ENCODE measurements at places on chromosomes 2 and 18.

GRCh38 chr18:46360866-46361265 lies 256.7 kb downstream of the HAUS1 start:
- no peak for DNase-seq

DNA sequence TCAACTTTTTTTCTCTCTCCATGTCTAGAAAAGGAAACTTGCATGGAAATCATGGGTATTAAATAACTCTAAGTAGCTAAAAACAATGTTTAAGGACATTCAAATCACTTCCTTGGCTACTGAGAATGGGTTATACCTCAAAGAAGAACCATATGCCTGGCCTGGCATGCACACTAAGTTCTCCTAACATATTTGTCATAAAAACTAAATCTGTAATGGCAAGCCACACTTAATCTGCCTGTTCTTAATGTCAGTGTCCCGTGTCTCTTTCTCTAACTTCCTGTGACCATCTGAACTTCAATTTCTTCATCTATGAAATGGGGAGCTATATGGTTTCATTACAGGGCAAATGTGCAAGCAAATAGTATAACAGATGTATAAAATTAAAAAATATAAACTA lies 11.1 kb downstream of the PDE1A start:
- no peak for DNase-seq

DNA sequence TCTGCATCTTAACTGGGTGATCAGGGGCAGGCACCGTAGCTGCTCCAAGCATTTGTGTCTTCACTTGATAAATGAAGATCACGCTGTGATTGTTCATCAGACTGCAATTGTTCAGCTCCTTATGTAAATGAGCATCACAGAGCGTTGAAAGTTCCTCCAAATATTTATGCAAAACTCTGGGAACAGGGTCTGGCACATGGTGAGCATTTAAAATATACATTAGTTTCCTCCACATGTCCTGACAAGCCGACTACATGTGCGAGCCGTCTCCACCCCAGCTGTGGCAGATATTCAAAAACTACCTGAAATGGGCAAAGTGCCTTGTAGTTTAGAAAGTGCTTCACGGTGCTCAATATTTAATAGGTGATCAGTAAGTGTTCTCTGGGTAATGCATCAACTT lies 175.1 kb upstream of the ID2 start:
- DNase-seq = no peak

- DNase-seq = no peak
Observed at GRCh38 chr2:207163053-207163755, 2.5 kb downstream of the KLF7 start.

- DNase-seq = no peak
Observed at GRCh38 chr2:224098481-224099230, 59.6 kb upstream of the SERPINE2 start.

- DNase-seq = no peak
Observed at GRCh38 chr2:241692448-241692847, 5.8 kb upstream of the DTYMK start.

GRCh38 chr2:118119158-118119727 lies 31.0 kb downstream of the INSIG2 start:
- no peak for DNase-seq

DNA sequence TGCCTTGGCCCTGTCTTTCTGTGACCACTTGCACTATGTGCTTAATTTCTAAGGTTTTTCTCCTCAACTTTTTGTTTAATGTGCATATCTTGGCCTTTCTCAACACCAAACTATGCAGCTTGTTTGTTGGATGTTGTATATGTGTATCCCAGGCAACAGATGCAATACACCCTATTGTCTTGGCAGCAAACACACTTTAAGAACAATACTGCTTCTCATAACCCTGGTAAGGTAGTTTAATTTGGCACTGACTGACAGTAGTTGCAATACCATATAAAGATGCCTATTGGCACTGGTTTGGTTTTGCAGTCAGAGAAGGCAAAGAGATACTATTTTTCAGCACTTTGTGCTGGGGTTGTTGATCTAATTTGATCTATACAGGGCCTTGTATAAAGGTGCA lies 360.7 kb upstream of the CWC22 start:
- no peak for DNase-seq

DNA sequence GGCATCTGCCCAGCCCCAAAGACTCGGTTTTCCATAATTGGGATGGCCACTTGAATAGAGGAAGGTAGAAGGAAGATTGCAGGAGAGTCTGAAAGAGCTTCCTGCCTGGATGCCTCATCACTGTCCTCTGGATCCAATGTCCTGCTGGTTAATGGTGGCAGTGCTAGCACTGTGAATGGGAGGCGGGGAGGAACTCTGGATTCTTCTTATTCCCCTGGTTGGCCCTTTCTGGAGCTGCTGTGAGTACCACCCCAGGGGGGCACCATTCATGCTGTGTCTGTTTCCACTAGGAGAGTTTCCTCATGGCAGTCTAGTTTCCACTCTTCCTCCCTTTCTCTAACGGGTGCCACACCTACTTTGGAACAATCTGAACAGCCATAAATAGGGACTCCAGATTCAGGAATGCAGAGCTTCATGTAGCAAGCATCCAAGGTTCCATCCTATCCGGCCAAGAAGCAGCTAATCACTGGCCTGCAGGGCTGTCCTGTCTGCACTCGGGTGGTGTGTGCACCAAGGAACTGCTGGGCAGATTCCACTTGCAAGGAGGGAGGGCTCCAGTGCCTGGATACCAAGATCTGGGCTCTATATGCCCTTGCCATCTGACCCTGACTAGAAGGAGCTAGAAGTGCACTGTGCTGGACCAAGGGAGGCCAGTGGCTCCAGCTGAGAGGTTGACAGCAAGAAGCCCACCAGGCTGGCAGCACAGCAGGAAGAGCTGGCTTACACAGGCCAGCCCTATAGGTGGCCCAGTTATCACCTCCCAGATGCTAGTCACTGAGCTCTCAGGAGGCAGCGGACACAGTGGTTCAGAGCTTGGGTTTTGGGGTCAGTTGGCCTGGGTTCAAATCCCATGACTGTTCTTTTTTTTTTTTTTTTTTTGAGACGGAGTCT lies 4.6 kb upstream of the ATOH8 start:
- DNase-seq = no peak

- DNase-seq = no peak
Observed at GRCh38 chr18:23249348-23249747, 114.1 kb downstream of the CABLES1 start.

DNA sequence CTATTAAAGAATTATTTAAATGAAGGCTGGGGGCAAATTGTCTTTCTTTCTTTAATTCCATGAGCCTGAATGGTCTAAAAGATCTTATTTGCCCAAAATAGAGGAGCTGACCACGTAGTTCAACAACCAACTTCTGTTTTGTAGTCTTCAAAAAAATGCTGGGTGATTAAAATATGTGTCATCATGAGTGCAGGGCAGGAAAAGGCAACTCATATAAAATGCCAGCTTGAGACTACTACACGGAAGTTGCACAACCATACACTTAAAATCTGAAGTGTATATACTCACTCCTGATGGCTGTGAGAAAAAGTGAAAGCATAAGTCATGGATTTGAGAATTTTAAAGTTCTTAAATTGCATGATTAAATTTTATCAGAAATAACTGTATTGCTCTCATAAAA lies 210.9 kb downstream of the DYM start:
- DNase-seq = no peak

- no peak for DNase-seq
Observed at GRCh38 chr2:36618381-36618780, 20.4 kb upstream of the FEZ2 start.

GRCh38 chr2:146267093-146267492 lies 1577.7 kb upstream of the ACVR2A start:
- DNase-seq = no peak

- DNase-seq = peak; percentile 34
Observed at GRCh38 chr2:38959938-38960608, 70.4 kb downstream of the ARHGEF33 start.

GRCh38 chr2:85248773-85249509 lies 78.8 kb downstream of the TGOLN2 start:
- DNase-seq = no peak

GRCh38 chr18:64276311-64277090 lies 127.6 kb upstream of the LINC00305 start:
- no peak for DNase-seq

DNA sequence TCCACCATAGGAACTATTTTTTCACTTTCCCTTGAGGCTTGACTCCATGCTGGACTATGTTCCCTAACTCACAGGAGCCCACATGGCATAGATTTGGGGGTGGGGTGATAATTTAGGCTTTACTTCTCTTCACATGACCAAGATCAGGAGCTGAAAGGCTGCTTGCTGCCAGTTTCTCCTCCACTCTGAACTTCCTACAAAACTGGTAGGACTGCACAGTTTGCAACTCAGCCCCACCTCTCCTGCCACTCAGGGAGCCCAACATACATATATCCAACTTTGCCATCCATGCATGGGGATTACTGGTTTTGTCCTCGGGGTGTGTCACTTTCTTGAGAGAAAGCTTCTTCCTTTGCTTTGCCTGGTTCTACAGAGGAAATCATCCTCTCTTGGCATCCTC lies 14.2 kb downstream of the INO80D start:
- no peak for DNase-seq

DNA sequence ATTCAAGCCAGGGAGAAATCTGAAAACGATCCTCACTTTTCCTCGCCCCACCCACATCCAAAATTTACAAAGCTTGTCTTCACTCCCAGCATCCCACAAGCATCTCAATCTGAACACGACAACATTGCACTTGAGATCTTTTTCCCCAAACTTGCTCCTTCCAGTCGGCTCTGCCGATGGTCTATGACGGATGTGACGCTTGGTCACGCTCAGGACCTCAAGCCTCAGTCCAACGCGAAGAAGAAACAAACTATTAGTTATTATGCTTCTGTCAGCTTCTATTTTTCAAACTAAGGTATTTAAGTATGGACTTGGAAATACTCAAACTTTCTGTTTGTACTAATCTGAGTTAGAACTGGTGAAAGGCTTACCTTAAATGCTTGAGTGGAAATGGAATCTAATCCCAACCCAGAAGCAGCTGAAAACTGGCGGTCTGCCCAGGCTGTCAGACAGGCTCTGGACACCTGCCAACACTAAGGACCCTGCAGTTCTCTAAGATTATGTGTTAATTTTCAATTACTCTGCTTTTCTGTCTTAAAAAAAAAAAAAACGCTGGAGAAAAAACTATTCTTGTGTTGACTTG lies 132.1 kb upstream of the DNMT3A start:
- no peak for DNase-seq

- DNase-seq = no peak
Observed at GRCh38 chr2:213147538-213147937, 3.9 kb downstream of the IKZF2 start.

GRCh38 chr2:219634171-219634940 lies 6.9 kb downstream of the SLC4A3 start:
- no peak for DNase-seq

DNA sequence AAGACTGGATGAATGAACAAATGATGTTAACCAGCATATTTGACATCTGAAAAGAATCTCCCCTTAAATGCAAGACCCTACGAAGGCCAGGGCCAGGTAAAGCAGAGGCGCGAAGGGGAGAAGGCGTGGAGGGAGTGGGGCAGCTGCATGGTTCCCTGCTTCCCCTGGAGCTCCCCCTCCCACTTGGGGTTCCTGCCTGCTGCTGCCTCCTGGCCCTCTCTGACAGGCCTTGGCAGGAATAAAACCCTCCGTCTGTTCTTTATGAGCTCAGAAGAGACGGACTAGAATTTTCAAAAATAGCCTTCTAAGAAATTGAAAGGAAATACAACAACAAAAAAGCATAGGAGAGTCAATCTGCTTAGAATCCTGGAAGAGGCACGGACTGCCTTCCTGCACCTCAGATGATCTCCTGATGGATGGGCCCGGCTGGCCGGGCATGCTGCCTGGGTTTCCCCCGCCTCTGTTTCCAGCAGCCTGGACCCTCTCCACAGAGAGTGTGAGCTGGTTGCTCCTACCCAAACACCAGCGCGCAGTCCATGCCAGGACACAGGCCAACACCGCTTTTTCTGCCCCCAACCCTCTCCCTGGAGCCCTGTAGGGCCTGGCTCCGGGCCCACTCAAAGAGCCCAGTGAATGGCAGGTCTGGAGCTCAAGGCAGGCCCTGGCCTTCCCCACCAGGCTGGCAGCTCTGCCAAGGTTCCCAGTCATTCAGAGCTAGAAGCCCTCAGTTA lies 23.9 kb downstream of the CFAP65 start:
- no peak for DNase-seq

DNA sequence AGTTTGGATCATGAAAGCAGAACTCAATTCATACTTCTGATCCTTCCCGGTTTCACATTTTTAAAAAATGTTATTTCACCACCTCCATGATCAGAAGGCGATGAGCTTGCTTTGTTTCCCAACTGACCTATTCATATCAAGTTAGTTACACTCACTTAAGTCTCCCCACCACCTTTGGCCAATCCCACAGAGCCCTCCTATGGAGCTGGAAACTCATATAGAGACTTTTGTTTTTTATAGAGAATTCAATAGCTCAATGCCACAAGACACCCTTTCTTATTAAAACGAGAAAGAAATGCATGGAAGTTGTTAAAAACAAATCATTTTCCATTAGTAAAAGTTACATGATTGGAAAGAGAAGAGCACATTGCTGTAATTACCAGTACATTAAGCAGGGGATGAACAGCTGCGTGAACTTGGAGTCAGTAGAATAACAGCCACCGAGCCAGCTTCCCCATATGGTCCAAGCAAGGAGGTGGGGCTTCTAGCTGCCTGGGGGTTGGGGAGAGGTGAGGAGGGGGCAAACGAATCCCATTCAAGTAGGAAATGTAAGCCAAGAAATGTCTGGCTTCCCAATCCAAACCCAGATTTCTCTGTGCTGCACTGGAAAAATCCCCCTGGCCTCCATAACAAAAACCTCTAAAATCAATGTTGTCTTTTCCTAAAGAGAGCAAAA lies 614.5 kb downstream of the IRS1 start:
- no peak for DNase-seq

- DNase-seq = no peak
Observed at GRCh38 chr18:50369672-50370071, 5.2 kb upstream of the SKA1 start.

- no peak for DNase-seq
Observed at GRCh38 chr2:201807452-201807999, 1.2 kb downstream of the CDK15 start.

GRCh38 chr18:24786027-24786426 lies 325.6 kb downstream of the HRH4 start:
- no peak for DNase-seq

DNA sequence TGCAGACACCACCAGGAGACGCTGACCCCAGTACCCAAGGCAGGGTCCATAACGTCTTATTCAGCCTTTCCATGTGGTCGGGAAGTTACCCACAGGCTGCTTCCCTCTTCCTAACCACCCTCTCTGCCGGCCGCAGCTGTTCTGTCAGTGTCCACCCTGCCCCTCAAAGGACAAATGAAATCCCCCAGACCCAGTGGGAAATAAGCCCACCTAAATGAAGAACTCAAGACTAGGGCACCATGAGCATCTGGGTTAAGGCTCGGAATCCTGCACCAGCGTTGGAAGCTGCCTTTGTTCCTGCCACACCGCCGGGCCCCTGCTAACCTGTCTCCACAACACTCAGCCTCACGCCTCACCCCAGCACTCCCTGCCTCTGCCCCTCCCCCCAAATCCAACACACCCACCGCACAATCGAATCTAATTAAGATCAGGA lies 21.7 kb downstream of the BCL11A start:
- no peak for DNase-seq
